ENCODE measurements at places on chromosomes 11 and 22.

- DNase-seq, result peak; percentile 62
Measured at GRCh38 chr22:36332623-36333332, 55.0 kb downstream of the MYH9 start.

GRCh38 chr11:134452838-134453155, 40.8 kb upstream of the B3GAT1 start:
- no peak for DNase-seq

GRCh38 chr11:96925862-96926261, 536.0 kb downstream of the JRKL start:
- DNase-seq, result no peak

- DNase-seq, result no peak
Measured at GRCh38 chr11:88538098-88538497, 200.6 kb upstream of the CTSC start.

DNA sequence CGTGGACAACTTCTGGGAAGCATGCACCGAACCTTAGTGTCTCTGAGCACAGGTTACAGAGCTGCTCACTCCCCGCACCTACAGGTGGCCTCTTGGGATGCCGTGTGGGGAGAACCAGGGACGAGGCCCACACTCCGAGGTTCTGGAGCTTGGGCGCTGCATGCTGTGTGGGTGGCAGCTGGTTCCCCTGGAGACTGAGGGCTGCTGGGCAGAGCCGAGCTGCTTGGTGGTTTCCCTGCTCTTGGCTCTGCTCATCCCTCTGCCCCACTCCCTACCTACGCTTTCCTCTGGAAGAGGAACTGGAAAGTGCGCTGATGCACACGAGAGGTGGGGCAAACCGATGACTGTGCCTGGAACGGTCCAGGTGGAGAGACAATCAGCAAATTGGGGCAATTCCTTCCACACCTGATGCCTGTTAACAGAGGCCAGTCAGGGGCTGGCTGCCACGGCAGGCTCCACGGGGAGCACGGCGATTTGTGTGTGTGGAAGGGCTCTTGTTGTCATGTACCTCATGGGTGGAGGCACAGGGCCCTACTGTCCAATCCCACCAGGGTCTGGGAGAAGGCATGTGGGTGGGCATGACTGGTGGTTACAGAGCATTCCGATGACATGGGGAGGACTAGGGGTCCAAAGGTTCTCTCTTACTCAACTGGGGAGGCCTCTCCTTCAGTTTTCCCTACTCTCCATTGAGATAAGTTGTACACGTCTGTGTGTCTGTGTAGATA, 60.9 kb downstream of the ST14 start:
- no peak for DNase-seq

DNA sequence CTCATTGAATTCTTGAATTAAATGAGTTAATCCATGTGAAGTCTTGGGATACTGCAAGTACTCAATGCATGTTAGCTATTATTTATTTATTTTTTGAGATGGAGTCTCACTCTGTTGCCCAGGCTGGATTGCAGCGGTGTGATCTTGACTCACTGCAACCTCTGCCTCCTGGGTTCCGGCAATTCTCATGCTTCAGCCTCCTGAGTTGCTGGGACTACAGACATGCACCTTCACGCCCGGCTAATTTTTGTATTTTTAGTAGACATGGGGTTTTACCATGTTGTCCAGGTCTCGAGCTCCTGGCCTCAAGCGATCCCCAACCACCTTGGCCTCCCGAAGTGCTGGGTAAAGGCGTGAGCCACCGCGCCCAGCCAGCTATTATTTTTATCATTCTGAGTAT, 9.4 kb downstream of the MMP7 start:
- DNase-seq, result no peak

DNA sequence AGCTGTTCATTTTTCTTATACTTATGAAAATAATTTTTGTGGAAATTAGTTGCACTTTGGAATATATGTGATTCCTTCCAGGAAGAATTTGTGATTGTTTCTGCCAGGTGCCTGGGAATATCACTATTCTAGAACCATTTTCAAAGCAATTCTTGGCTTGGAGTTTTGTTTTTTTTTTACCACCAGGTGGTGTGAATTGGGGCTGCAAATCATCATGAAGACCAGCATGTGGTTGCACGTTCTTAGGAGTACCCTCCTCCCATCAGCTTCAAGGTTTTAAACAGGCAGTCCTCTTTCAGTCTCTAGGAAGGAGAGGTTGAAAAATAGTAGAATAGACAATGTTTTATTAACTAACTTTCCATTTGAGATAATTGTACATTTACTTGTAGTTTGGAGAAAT, 25.9 kb downstream of the USP47 start:
- DNase-seq, result no peak

- DNase-seq, result no peak
Measured at GRCh38 chr11:73468590-73469161, 92.5 kb downstream of the RELT start.

DNA sequence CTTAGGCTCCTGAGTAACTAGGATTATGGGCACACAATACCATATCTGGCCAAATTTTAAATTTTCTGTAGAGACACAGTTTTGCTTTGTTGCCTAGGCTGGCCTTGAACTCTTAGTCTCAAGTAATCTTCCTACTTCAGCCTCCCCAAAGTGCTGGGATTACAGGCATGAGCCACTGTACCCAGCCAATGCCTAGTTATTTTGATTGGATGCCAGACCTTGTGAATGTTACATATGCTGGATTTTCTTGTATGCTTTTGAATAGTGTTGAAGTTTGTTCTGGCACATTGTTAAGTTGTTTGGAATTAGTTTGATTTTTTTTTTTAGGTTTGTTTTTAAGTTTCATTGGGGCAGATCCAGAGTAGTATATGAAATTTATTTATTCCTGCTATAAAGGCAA, 110.7 kb upstream of the ANO5 start:
- no peak for DNase-seq

GRCh38 chr11:11409901-11410300, 56.9 kb upstream of the CSNK2A3 start:
- DNase-seq, result no peak

DNA sequence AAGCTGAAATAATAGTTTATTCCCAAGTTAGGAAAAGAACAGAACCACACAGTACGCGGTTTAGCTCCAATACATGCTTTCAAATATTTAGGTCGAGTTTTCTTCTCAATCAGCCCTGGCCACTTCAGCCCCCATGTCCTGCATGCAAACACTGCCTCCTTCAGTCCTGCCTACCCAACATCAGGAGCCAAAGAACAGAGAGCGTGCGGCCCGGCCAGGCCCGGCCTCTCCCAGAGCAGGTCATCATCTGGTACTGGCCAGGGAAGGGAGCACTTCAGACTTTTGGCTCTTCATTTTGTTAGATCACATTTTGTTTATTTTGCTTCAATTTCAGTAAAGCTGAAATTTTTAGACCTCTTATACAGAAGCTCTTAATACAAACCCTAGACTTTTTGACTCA, 6.7 kb downstream of the BRD1 start:
- no peak for DNase-seq

DNA sequence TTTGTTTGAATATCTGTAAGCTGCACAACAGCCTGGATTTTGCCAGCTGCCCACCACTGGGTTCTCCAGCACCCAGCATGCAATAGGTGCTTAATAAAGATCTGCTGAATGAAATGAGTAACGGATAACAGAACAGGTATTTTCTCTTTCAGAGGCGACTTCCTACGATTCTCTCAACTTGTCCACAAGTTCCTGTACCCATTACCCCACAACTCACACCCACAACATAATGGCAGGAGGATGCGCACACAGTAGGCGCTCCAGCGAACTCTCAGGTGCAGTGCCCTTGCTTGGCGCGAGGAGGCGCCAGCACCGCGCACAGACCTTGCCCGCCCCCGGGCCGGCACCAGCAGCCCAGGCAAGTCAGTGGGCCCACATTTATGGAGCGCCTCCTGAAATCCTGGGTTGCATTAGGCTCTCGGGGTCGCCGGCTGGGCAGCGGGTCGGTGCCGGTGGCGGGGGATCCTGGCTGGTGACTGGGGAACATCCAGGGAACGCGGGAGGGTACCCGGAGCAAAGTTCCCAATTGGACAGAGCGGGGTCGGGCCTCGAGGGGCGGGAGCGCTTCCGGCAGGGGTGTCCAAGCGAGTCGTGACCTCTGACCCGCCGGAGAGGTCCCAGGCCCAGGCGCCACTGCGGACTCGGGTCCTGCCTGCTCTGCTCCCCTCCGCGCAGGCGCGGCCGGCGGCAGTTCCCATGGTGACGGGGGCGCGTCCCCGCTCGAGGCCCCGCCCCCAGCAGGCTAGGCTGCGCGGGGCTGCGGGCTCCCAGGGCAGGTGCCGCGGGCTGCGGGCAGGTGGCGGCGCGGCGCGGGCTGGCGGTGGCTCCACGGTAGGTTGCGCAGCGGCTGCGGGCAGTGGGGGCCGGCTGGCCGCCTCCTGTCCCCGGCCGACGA, at the start of gene KIAA1671:
Gene KIAA1671, plus strand, starts transcription at position 775 of the 895 bp plus-strand sequence. CDS start 75,284 bp downstream, outside the sequence.
- DNase-seq, result peak; percentile 65

GRCh38 chr11:115430345-115430744, 73.9 kb downstream of the CADM1 start:
- no peak for DNase-seq

GRCh38 chr11:46332568-46333393, 14.5 kb upstream of the DGKZ start:
- no peak for DNase-seq

DNA sequence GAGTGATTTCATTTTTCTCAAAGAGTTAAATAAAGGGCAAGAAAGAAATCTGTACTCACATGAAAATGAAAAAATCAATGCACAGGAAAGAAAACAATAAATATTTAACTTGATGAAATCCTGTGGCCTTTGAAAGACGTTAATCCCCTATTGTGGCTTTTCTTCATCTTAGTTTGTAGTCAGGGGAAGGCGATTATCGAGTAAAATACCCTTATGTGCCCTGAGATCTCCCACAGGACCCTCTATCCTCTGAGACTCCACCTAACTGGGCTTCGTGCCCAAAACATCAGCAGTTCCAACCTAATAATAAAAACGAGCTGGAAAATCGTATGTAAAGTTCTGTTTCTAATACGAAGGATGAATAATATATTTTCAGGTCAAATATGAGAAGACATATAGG, 208.2 kb upstream of the ZC3H12C start:
- DNase-seq, result no peak

GRCh38 chr11:119284344-119285157, 32.4 kb downstream of the MCAM start:
- no peak for DNase-seq

- no peak for DNase-seq
Measured at GRCh38 chr11:61380884-61381283, 11.5 kb upstream of the TMEM216 start.

DNA sequence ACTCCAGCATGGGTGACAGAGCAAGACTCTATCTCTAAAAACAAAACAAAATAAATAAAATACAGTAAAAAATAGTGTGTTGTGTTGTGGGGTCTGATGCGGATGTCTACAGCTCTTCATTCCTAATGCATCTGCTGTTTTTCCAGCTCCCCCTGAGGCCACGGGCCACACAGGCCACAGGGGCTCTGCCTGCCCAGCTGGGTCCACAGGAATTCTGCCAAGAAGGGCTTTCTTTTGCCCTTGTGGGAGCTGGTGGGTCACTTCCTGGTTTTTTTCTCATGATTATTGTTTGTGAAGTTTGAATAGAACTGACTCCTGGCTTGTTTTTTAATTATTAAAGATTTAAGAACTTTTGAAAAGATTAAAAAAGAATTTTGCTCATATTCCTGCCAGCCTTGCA, 67.4 kb upstream of the CLDN5 start:
- no peak for DNase-seq

DNA sequence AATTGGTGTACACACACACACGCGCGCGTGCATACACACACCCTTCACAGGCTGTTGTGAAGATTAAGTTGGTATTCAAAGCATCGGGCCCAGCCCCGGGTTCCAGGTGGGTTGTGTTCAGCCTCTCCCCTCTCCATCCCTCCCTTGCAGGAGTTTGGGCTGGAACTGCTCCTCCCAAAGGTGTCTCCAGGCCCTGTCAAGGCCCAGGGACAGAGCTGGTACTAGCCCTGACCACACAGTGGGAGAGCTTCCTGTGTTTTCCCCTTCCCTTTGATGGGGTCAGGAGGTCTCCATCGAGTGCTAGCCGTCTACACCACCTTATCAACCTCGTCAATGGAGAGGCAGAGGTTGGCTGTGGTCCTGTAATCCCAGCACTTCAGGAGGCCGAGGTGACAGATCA, 36.5 kb upstream of the CSNK1E start:
- no peak for DNase-seq

GRCh38 chr11:130034236-130034635, 31.6 kb upstream of the PRDM10 start:
- no peak for DNase-seq

- DNase-seq, result no peak
Measured at GRCh38 chr22:39234867-39235687, 9.7 kb downstream of the PDGFB start.

GRCh38 chr11:11848891-11849746, 7.3 kb downstream of the USP47 start:
- peak; percentile 26 for DNase-seq

GRCh38 chr11:727281-727701, 20.0 kb upstream of the TALDO1 start:
- DNase-seq, result no peak

DNA sequence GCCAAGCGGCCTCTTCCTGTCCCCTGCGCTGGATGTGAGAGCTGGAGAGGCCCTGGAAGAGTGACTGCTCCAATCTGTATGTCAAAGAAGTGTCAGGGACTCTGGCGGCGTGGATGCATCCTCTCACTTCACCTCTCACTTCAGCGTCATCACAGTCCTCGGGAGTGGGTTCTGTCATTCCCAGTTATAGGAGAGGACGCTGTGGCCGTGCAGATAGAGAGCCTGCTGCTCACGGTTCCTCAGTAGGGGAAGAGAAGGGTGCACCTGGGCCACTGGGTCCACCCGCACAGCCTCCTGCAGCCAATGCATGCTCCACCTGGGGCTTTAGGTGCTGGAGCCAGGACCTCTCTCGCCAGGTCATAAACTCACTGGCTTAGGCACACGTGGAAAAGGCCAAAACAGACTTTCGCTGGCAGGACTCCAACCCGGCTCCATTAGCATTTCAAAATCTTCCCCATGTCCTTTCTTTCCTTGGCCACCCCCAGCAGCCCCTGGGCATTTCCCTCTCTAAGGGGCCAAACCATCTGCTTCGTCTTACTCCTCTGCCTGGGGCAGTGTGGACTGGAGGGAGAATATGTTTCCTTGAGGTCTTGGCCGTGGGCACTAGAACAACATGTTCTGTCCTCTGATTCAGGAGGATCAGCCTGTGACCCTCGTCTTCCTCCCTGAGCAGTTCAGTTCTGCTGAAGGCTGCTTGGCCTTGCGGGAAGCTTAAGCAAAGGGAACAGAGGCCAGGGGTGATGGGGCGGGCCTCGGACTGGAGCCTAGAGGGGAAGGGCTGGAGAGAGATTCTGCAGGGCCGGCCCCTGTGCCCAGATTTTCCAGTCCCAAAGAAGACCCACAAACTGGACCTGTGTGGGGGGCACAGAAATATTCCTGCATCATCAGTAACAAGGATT, 57.8 kb downstream of the ST14 start:
- DNase-seq, result no peak

- DNase-seq, result no peak
Measured at GRCh38 chr11:2484576-2485125, 39.8 kb downstream of the KCNQ1 start.
